CD4-positive, alpha-beta T cell (primary cell): ENCODE measurements at places on chromosomes 12 and 14. TPM values are rescaled to one million over a fixed set of nuclear protein-coding genes. Genes with fewer than 3 reads are reported as not detected.

DNA sequence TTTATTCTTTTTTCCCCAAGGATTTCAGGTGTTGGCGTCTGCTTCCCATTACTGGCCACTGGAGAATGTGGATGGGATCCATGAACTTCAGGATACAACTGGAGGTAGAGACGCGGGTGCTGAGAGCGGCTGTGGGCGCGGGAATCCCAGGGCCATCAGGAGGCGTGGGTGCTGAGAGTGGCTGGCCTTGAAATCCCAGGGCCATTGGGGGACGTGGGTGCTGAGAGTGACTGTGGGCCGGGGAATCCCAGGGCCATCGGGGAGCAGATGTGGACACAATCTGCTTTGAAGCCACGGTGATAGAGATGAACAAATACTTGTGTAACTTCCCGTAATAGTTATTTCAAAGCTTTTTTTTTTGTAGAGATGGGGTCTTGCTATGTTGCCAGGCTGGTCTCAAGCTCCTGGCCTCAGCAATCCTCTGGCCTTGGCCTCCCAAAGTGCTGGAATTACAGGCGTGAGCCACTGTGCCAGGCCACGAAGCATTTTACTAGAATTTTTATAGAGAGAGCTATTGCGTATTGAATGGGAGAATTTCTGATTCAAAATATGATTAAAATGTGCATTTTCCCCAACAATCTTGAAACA lies 12.8 kb downstream of the ADGRD1 start:
- no peak for DNase-seq
- H3K27ac ChIP-seq = no peak overlapping the region
- no peaks in the 10 kb centered on the region for H3K36me3 ChIP-seq
- H3K27me3 ChIP-seq = no peaks in the 10 kb centered on the region

Gene RBP5
- not detected for total RNA-seq

DNA sequence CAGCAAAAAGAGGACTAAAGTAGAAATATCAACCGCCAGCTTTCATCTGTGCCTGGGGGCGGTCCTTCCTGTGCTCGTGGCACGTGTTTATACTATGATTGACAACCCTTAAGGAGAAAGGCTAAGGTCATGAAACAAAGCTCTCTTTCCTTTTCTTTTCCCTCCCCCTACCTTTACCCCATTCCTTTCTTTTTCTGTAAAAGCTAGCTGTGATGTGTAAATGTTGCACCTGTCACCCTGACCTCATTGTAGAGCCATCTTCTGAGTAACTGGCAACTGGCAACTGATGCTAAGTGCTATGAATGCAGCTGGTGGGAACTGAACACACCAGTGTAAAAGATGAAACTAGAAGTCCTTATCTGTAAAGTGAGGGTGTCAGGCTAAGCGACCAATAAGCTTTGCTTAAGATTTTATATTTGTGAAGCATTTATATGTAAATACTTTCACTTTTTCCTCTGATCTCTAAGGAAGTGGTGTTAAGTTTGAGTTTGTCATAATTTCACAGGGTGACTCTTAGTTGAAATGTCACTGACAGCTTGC lies 102.8 kb upstream of the BCAT1 start:
- peak; percentile 87 for DNase-seq
- peaks cover 16% of the 10 kb centered on the region for H3K4me1 ChIP-seq
- no peaks in the 10 kb centered on the region for H3K27me3 ChIP-seq

- H3K4me3 ChIP-seq = no peak overlapping the region
- H3K27me3 ChIP-seq = no peaks in the 10 kb centered on the region
- H3K36me3 ChIP-seq = no peaks in the 10 kb centered on the region
- no peaks in the 10 kb centered on the region for H3K4me1 ChIP-seq
These were observed 153.3 kb upstream of the CLEC14A start for GRCh38 chr14:38409071-38409705.

GRCh38 chr14:30874999-30875787 lies 834 bp downstream of the COCH start:
- peak overlapping the region; percentile 53 for H3K4me3 ChIP-seq
- DNase-seq = no peak
- H3K36me3 ChIP-seq = no peaks in the 10 kb centered on the region
- peaks cover 15% of the 10 kb centered on the region for H3K4me1 ChIP-seq
- peaks cover 34% of the 10 kb centered on the region for H3K27me3 ChIP-seq
- H3K27ac ChIP-seq = no peak overlapping the region

- DNase-seq = no peak
- H3K4me3 ChIP-seq = no peak overlapping the region
- H3K36me3 ChIP-seq = no peaks in the 10 kb centered on the region
- no peaks in the 10 kb centered on the region for H3K4me1 ChIP-seq
These were observed 310.6 kb downstream of the NPAS3 start for GRCh38 chr14:33249233-33249820.

Gene OASL
- total RNA-seq = 33.0 TPM

DNA sequence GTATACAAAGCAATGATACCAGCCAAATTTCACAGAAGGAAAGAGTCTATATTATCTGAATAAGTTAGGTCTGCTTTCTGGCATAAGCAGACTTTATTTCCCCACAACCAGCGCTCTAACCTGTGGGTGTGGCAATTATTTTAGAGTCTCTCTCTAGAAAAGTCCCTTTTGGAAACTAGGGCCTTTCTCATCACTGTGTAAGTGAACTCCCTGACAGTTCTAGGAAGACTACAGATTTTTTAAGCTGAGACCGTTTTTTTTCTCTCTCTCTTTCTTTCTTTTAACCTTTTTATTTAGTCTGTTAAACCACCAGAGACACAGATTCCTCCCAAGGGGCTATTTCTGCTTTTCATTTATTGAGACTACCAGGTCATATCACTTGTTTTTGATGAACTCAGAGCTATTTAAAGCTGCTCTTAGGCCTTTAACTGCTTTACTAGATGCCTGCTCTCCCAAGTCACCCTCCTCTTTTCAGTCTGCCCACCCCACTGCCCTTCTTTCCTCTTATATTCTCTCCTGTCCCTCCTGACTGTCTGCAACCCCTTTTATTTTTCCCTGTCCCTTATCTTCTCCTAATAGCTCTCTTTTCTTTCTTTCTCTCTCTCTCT lies 69.2 kb upstream of the ARHGAP5 start:
- no peaks in the 10 kb centered on the region for H3K36me3 ChIP-seq
- no peak overlapping the region for H3K4me3 ChIP-seq
- H3K4me1 ChIP-seq = no peaks in the 10 kb centered on the region

DNA sequence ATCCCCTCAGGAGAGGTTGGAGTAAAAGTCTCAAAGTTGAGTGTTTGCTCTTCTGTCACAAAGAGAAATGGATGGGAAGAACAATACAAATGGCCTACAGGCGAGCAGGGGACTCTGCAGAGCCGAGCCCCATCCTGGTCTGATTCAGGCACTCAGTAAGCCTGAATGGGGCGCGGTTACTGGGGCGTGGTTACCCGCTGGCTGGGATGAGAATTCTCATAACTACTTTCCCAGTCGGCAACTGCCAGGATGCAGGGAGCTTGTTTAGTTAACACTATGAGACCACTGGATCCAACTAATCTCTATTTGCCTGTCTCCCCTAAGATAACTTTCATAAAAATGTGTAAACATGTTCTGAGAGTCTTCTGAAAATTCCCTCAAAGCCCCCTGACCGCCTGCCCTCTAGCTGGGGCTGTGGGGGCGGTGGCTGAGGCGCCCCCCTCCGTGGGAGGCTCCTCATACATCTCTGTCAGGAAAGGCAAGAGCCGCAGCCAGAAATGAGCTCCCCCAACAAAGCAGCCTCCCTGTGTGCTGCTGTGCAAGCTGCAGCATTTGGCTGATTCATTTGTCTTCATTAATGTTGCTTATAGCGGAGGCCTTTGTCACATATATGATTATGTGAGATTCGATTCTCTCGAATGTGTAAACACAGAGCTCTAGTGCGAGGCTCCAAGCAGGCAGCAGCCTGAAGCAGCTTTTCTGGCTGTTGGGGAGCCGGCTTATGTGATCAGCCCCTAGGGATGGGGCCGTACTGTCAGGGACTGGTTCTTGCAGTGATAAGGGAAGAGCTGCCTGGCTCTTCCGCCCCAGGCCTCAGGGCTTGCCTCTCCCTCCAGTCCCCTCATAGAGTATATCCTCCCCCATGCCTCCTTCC lies 126.1 kb upstream of the ARHGAP5 start:
- no peak for DNase-seq
- peaks cover 9% of the 10 kb centered on the region for H3K4me1 ChIP-seq

- peaks cover 24% of the 10 kb centered on the region for H3K4me1 ChIP-seq
- no peak overlapping the region for H3K4me3 ChIP-seq
These were observed 120.6 kb downstream of the DUSP6 start for GRCh38 chr12:89231686-89232085.

DNA sequence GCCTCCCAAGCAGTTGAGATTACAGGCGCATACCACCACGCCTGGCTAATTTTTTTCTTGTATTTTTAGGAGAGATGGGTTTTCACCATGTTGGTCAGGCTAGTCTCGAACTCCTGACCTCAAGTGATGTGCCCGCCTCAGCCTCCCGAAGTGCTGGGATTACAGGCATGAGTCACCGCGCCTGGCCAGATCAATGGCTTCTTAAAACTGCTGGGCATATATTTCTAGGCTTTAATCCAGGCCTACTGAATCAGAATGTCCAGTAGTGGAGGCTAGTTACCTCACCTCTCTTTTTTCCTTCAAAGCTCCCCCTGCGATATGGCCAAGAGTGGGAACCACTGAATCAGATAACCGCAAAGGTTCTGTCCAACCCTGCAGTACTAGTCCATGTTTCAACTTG lies 17.1 kb downstream of the POU6F1 start:
- H3K27me3 ChIP-seq = no peaks in the 10 kb centered on the region
- no peak for DNase-seq
- no peak overlapping the region for H3K27ac ChIP-seq
- H3K36me3 ChIP-seq = peaks cover 10% of the 10 kb centered on the region
- no peak overlapping the region for H3K4me3 ChIP-seq
- H3K4me1 ChIP-seq = peaks cover 14% of the 10 kb centered on the region

Gene FAM222A
- total RNA-seq = 1.1 TPM

DNA sequence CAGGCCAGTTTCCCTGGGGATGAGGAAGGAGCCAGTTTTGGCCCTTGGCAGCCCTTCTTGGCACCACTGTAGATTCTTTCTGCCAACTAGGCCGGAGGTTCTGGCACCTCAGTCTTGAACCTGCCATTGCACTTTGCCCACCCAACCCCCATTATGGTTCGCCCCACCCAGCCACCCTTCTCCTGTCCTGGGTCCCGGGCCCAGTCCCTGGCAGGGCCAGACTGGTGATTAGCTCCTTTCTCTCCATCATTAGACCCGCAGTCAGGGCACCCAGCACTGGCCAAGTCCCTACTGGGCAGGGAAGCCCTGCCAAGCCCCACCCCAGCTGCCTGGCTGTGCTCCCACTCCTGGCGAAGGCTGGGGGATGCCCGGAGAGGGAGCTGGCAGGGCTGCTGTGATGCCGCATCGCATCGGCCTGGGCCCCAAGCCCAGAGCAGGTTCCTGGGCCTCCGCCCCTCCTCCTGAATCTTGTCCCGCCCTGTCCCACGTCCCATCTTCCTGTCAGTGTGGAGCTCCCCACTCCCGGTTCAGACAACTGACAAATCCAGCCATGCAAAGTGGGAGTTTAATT lies 9.8 kb downstream of the FAM222A start:
- no peaks in the 10 kb centered on the region for H3K36me3 ChIP-seq
- H3K4me1 ChIP-seq = no peaks in the 10 kb centered on the region

DNA sequence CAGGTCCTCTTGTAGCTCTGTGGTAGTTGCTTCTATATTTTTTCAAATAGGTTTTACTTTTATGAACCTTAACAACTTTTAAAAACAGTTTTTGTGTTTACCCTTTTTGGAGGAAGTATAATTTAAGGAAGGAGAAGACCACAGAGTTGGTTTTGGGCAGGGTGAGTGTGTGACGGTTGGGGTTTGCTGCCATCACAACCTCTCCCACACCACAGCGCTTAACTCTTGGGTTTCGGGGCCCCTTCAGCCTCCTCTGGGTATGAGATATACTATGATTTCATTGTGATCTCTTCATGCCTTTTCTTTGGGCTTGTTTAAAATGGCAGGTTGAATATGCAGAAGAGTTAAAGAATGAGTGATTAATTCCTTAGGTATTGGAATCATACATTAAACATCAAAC lies 228.7 kb upstream of the CRY1 start:
- H3K4me3 ChIP-seq = peak overlapping the region; percentile 95
- H3K27me3 ChIP-seq = no peaks in the 10 kb centered on the region
- DNase-seq = peak; percentile 44
- H3K36me3 ChIP-seq = no peaks in the 10 kb centered on the region
- H3K4me1 ChIP-seq = peaks cover 43% of the 10 kb centered on the region
- peak overlapping the region; percentile 16 for H3K27ac ChIP-seq

Gene SPRYD3
- total RNA-seq = 21.0 TPM

Gene ZNF891
- total RNA-seq = 4.5 TPM

DNA sequence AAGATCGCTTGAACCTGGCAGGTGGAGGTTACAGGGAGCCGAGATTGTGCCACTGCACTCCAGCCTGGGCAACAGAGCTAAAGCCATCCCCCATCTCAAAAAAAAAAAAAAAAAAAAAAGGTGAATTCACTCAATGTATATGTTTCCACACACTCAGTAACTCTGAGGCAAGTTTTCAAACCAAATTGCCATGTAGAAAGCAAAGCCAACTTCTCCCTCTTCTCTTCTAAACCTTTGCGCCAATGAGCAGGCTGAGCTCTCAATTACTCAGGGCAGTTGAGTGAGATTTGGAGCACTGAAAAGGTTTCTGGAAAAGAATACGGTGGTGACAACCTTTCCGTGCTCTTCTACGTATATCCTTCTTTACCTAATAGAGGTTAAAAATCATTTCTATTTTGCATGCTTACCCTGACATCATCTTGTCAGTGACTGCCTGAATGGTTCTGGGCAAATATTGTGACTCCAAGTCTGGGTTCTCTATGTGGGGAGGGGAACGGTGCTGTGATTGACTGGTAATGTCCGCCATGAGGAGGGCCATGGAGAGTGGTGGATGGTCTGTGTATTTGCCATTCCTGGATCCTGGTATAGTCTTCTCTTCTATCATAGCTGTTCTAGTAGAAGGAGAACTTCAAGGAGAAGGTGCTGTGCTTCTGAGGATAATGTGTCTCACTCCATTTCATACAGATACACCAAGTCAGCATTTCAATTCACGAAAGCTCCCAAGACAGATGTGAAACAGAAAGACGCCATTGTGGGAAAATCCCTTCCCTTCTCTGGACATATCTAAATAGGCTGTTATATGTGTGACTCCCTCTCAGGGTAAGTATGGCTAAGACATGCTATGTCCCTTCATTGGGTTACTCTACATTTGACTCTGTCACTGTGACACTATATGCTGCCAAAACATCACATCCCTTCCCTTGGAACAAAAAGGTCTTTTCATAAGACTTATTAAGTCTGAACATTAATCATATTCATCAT lies 46.2 kb upstream of the MED13L start:
- DNase-seq = no peak
- H3K4me1 ChIP-seq = peaks cover 24% of the 10 kb centered on the region
- H3K36me3 ChIP-seq = no peaks in the 10 kb centered on the region
- no peak overlapping the region for H3K4me3 ChIP-seq
- H3K27me3 ChIP-seq = no peaks in the 10 kb centered on the region
- no peak overlapping the region for H3K27ac ChIP-seq

Gene ADAM21
- total RNA-seq = not detected

- no peak overlapping the region for H3K4me3 ChIP-seq
- no peak for DNase-seq
- H3K4me1 ChIP-seq = no peaks in the 10 kb centered on the region
- H3K36me3 ChIP-seq = no peaks in the 10 kb centered on the region
These were observed 204.7 kb downstream of the KITLG start for GRCh38 chr12:88375306-88376305.

Gene EGLN3
- total RNA-seq = 1.1 TPM

- no peak overlapping the region for H3K27ac ChIP-seq
- no peaks in the 10 kb centered on the region for H3K36me3 ChIP-seq
- H3K4me1 ChIP-seq = no peaks in the 10 kb centered on the region
- DNase-seq = no peak
- no peak overlapping the region for H3K4me3 ChIP-seq
These were observed 51.2 kb upstream of the HELB start for GRCh38 chr12:66251049-66251448.

- peaks cover 61% of the 10 kb centered on the region for H3K4me1 ChIP-seq
- no peak overlapping the region for H3K4me3 ChIP-seq
- no peaks in the 10 kb centered on the region for H3K27me3 ChIP-seq
- no peak overlapping the region for H3K27ac ChIP-seq
- no peak for DNase-seq
- H3K36me3 ChIP-seq = no peaks in the 10 kb centered on the region
These were observed 8.9 kb upstream of the AMN1 start for GRCh38 chr12:31737763-31738162.
